ENCODE measurements at places on chromosomes 12 and 14.

- DNase-seq: no peak
These were observed 339.8 kb downstream of the EMP1 start for GRCh38 chr12:13536219-13536910.

GRCh38 chr12:57545809-57546437 is 1.1 kb downstream of the DCTN2 start:
- no peak for DNase-seq

- DNase-seq: no peak
These were observed 7.5 kb upstream of the LHX5 start for GRCh38 chr12:113479216-113479589.

GRCh38 chr12:501722-502447 is 42.1 kb downstream of the B4GALNT3 start:
- DNase-seq: no peak

DNA sequence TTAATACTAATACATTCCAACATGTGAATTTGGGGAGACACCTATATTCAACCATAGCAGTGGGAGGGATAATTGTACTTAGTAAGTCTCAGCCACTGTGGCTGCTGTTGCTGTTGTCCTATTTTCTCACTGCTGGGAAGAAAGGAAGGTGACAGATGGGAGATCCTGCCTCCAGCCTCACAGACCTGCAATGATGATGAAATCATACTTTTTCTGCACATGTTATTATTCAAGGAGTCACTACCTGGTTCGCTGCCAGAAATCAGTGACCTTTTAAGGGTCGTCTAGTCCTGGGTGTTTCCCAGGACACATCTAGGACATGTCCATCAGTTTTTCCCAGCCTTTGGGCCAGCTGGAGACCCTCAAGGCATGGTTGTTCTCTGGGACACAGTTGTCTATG is 106.2 kb upstream of the RPH3A start:
- DNase-seq: no peak

- DNase-seq: no peak
These were observed 1.4 kb downstream of the B4GALNT1 start for GRCh38 chr12:57631566-57632072.

DNA sequence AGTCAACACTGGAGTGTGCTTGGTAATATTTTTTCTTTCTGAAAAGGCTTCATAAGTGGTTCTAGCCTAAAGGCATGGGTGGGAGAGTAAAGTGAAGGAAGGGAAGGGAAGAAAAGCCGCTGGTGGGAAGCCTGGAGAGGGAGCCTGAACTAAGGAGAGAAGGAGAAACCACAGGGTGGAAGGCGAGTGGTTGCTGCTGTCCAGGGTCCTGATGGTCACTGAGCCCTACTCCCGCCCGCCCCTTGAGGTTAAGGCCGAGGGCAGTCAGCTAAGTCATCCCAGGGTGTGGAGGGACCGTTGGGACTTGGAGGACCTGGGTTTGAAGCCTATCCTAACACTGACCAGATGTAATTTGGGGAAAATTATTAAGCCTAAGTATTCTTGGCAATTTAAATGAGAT is 189.1 kb downstream of the PIWIL1 start:
- DNase-seq: no peak

GRCh38 chr14:67461341-67461985 is 27.1 kb downstream of the TMEM229B start:
- peak; percentile 47 for DNase-seq

- DNase-seq: no peak
These were observed 12.2 kb downstream of the FAIM2 start for GRCh38 chr12:49891476-49891875.

GRCh38 chr12:115362339-115362976 is 678.5 kb upstream of the TBX3 start:
- no peak for DNase-seq

DNA sequence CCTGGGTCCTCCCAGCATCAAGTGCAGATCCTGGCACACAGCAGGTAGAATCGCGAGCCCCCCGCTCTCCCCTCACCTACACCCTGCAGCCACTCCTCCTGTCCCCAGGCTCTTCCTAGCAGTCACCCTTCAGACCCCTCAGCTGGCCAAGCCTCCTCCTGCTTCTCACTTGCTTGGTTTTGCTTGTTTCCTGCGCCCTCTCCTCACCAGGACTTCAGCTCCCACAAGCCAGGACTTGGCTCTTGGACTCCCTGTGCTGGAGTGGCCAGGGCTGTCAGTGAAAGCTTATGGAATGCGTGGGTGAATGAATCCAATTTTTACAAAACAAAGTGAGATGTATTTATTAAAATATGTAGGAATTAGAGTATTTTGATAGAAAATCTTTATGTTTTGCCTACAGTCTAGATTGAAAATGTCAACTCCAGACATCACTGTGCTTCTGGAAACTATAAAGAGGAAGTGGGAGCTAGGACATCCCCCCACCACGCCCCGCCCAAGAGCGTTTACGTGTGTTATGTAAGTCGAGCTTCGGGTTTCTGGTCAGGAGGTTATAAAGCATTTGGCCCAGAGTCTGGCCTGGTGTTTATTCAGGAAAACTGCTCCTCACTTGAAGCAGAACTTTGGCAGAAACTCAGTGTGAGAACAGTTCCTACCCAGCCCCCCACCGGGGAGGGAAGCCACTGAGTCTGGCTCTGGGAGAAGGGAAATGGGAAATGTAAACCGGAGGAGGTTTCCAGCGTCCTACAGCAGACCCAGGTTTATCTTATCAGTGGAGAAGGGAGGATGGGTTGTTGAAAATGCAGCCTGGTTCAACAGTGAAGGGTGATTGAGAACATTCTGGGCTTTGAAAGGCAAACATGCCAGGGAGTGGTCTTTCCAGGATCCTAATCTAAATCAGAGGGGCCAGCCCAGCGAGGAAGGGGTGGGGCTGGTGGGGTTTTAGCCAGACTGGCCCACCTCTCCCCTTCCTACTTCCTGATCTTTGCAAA is 8.8 kb downstream of the ALDH2 start:
- peak; percentile 18 for DNase-seq

DNA sequence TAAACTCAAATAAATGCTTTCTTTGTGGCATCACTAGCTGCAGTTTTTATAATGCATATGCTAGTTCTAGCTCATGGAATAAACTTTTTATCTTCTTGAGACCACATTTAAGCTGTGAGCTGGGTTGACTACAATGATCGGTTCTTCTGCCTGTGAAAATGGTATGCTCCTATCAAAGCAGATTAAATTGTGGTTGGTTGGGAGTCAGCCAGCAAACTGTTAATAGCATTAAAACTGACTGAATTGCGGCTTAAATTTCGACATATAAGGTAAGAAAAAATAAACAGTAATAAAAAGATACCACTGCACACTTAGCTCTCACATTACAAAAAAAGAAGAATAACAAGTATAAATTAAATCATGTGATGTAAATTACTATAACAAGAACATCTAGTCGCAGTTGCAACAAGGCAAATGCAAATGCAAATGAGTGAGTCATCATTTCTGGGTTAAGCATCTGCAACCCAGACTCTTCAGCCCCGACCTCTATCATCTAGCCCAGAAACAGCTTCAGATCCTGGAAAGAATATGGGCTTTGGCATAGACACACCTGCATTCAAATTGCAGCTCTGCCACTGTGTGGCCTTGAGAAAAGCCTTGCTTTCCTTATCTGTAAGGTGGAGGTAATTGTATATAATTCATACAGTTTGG is 19.8 kb upstream of the DHRS7 start:
- no peak for DNase-seq

DNA sequence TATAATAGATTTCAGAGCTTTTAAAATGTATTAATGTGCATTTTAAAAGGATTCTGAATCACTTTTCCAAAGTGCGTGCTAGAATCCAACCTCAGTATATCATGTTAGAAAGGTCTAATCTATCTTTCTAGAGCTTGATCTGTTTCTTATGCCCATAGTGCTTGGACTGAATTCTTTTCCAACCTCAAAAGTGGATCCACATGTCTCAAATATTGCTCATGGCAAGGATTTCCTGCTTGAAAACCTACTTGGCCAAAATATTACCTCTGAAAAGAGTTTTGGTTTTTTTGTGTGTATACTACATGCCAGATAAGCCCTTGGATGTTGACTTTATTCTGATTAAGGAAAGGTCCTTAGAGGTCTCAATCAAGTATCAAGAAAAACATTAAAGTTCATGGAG is 16.9 kb upstream of the SLC6A15 start:
- no peak for DNase-seq

DNA sequence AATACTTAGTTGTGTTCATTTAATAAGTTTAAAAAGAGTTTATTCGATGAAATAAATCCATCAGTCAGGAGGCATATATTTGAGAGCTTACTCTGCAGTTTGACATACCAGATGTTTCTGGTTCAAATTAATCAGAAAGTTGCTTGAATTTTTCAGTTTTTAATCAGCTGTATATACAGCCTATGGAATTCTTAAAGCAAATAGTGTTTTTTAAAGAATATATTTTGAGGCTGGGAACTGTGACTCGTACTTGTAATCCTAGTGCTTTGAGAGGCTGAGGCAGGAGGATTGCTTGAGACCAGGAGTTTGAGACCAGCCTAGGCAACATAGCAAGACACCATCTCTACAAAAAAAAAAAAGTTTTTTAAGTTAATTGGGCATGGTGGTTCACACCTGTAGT is 112.1 kb downstream of the MON2 start:
- DNase-seq: no peak

GRCh38 chr14:37167151-37168047 is 5.0 kb downstream of the SLC25A21 start:
- DNase-seq: no peak

GRCh38 chr14:31957565-31957964 is 119.5 kb upstream of the ARHGAP5 start:
- DNase-seq: no peak

DNA sequence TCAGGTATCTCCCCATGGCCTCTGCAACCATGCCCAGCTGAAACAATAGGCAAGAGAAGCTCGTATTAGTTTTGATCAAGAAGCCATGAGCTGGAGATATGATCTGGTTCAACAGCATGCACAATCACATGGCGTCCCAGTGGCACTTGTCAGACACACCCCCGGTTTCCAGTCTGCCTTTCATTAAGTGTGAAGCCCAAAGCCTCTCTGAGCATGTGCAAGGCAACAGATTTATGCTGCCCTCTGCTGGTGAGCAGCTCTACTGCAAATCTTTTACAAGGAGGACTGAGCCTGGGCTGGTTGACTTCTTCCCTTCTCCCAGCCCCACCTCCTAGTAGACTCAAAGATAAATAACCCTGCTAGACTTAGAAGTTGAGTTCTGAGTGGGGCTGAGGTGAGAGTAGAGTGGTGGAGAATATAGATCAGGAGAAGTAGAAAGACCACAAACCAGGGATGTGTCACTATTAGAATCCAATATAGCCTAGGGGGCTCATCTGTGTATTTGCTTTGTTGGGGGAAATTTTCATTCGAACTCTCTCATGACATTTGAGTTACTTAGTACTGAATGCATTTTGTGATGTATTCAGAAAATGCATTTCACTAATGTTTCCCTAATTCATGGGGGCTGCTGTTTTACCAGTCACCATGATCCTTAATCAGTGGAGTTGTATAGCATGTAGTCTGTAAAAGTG is 53.7 kb upstream of the MBIP start:
- peak; percentile 72 for DNase-seq

DNA sequence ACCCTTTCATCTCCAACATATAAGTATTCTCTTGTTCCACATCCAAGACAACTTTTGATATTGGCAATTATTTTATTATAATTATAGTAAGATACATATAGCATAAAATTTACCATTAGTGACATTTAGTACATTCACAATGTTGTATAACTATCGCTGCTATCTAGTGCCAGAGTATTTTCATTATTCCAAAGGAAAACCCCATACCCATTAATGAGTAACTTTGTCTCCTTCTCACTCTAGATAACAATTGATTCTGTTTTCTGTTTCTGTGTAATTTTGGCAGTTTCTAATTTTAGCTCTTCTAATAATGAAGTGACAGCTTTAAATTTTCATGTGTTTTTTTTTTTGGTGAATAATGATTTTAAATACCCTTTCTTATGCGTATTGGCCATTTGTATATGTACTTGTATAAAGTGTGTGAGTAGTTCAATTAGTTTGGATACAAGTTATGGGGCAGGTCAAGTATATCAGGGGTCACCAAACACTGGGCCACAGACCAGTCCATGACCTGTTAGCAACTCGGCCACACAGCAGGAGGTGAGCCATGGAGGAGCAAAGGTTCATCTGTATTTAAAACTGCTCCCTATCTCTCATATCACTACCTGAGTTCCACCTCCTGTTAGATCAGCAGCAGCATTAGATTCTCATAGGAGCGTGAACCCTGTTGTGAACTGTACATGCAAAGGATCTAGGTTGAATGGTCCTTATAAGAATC is 97.2 kb upstream of the SYT1 start:
- DNase-seq: no peak

DNA sequence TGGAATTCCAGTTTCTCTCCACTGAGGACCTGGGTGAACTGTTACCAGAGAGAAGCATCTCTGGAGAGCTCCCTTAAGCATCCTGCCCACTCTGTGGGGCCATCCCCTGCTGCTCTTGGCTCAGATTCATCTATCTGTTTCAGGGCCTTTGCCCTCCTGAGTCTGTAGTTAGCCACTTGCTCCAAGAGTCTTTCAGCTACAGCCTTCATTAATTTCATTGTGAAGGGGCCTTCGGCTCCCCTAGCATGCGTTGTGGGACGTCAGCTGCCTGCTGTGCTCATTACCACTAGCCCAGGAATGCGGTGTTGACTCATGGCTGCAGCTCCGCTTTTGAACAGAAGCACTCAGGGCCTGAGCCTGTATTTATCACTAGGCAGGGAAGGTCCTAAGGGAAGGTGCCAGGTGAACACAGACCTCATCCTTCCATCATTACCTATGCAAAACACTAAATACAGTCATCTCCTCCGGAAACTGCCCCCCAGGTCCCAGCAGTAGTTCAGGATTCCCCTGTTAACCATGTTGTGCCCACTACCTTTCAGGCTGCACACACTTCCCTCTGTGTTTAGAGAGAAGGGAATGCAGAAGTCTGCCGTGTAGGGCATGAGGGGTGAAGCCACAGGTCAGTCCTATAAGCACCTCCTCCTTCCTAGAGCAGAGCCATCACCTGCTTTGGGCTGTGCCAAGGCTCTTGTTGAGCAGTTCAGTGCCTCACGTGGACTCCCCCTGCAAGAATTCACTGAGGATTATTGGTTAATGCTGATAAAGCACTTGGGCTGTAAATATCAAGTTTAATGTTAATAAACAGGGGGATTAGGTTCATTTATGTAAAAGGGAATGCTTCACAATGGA is 191.4 kb downstream of the CACNA1C start:
- DNase-seq: peak; percentile 74

GRCh38 chr14:73634011-73634833 is 10.6 kb upstream of the DNAL1 start:
- DNase-seq: no peak

DNA sequence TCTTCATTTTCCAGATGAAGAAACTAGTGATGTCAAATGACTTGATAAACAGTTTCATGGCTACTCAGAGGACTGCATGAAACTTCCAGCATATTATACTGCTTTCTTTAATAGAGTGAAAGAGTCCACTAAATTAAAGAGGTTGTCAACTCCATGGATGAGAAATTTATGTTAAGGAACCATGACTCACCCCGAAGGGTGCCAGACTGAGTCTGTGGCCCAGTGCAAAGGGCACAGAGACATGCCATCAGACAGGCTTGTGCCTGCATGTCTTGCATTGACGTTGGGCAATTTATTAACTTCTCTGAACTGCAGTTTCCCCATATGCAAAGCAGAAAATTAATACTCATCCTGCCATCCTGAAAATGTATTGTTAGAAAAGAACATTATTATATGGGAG is 382.4 kb downstream of the APAF1 start:
- DNase-seq: no peak

- no peak for DNase-seq
These were observed 258.8 kb upstream of the GARIN6 start for GRCh38 chr12:99388671-99389195.

GRCh38 chr12:1611803-1612572 is 17.0 kb upstream of the WNT5B start:
- DNase-seq: peak; percentile 35

GRCh38 chr12:625998-626397 is 37.2 kb downstream of the NINJ2 start:
- DNase-seq: no peak

GRCh38 chr12:92593734-92594402 is 108.9 kb upstream of the PLEKHG7 start:
- peak; percentile 93 for DNase-seq
